8988T (cell line): ENCODE measurements at places on chromosomes 4 and X.

DNA sequence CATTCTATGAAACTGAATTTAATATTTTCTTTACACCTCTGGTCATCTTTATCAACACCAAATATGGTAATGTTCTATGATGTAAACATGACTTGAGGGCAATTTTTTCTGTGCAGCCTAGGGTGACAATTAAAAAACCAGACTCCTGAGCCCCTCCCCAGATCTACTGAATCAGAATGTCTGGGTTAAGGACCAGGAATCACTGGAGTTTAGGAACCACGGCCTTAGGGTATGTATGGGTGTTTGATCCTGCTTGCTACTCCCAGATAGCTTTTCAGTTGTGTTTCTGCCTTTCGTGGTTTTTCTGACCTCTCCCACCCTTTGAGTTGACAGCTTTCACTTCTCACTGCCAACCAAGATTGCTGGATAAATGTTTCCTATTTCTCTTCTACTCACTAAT lies 332.2 kb downstream of the DHX15 start:
- DNase-seq, result no peak

DNA sequence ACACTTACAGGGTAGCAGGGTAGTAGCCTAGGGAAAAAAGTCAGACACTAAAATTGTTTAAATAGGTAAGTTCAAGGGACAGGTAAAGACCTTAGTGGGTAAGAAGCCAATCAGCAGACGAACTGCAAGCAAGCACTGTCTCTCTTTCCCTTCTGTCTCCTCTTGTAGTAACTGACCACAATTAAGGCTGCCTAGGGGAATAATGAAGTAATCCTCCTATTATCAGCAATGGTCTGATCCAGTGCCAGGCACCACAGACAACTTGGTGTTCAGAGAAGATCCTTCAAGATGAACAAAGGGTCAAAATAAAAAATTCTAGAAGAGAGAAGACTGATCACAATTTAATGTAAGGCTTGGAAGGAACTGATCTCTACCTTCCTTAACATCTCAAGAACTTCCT lies 62.9 kb downstream of the ELOVL6 start:
- no peak for DNase-seq

GRCh38 chr4:101348995-101349800 lies 1.9 kb upstream of the PPP3CA start:
- DNase-seq, result no peak

GRCh38 chr4:77007358-77008230 lies 58.0 kb downstream of the SEPTIN11 start:
- DNase-seq, result no peak

GRCh38 chrX:71214604-71215337 lies 8.3 kb upstream of the GJB1 start:
- DNase-seq, result no peak

DNA sequence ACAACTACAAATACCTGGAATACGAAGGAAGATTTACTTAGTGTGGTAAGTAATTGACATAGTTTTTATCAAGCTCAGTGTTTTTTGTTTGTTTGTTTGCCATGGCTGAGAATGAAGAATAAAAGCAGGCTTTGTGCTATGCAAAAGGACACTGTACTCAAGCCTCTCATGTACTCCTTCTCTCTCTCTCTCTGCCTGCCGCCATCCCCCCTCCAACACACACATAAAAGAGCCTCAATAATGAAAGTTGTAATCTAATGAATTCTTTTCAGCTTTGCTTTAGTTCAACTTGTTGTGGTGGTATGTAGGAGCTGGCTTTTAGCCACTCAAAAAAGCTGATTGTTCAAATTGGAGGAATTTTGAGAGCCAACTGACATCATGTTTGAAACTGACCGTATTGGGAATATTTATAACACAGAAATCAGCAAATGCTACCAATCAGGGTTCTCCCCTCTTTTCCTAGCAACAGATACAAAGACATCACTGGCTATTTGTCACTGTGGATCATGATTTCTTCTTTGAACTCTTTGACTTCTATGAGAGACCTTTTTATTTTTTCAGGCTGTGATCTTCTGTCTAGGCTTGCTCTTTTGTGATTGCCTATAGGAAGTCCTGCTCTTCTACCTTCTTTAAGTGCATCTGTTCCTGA lies 1148.8 kb downstream of the RAPGEF2 start:
- no peak for DNase-seq

GRCh38 chr4:150972592-150972991 lies 42.5 kb downstream of the LRBA start:
- no peak for DNase-seq

DNA sequence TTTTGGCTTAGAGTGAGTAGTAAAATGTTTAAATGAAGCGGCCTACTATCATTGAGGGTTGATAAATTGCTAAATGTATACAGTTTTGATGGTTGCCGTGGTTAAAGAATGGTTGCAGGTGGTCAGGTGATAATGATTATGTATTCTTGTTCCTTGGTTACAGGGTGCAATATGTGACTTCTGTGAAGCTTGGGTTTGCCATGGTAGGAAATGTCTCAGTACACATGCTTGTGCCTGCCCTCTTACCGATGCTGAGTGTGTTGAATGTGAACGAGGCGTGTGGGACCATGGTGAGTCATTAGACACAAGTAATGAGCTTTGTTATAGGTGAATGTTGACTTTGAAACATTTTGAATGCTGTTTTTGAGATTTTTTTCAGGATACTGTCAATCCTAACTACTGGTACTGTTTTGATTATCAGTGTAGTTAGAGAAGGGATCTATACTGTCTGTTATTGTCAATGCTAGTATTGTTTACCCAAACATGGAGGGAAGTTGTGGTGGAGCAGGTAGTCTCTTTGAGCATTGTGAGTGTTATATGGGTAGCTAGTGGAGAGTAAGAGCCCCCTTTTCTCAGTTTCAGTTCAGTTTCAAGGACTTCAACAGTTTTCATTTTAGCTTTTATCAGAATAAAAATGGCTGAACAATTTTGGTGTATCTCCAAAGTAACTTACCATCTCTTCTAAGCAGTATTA lies 8.9 kb downstream of the ZNF330 start:
- no peak for DNase-seq

GRCh38 chr4:8922481-8922880 lies 50.8 kb upstream of the HMX1 start:
- no peak for DNase-seq

DNA sequence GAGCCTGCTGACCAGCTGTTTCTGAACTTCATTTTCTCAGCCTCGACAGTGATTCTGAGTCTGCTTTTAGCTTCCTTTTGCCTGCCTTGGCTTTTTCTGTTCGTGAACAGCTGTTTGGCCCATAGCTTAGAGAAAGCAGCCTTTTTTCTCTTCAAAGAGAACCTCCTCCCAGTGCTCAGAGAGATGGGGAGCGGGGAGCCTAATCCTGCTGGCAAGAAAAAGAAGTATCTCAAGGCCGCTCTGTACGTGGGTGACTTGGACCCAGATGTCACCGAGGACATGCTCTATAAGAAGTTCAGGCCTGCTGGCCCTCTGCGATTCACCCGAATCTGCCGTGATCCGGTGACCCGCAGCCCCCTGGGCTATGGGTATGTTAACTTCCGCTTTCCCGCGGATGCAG lies 756 bp downstream of the PABPC5 start:
- DNase-seq, result no peak

DNA sequence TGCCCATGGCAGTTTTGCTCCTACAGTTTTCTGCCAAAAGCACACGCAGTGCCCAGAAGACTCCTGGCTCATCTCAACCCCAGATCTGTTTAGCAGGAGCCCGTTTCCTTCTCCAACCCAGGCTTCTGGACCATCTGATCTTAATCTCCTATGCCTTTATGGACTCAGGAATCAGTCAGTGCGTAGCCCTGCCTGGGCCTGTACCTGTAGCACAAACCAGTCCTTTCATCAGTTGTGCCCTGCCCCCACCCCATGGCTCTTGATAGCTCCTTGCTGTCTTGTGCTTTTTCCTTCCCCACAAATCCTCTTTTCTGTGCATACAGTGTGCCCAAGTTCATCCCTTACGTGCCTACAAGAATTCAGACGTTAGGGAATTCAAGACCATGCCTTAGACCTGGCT lies 1.5 kb downstream of the ZNF718 start:
- no peak for DNase-seq

- DNase-seq, result no peak
These were observed 28.5 kb upstream of the FRG1 start for GRCh38 chr4:189912170-189912569.

GRCh38 chr4:69936566-69936965 lies 5.7 kb downstream of the CSN1S1 start:
- DNase-seq, result no peak
